ENCODE measurements at places on chromosomes 16 and 17.

- no peak for DNase-seq
These were observed 59.5 kb downstream of the SLFN11 start for GRCh38 chr17:35313875-35314409.

- no peak for DNase-seq
These were observed 10.1 kb downstream of the ULK2 start for GRCh38 chr17:19857640-19858039.

GRCh38 chr16:47037746-47038458, 64.4 kb upstream of the DNAJA2 start:
- peak; percentile 83 for DNase-seq

GRCh38 chr16:50718061-50718760, 23.7 kb upstream of the CYLD start:
- DNase-seq: no peak

DNA sequence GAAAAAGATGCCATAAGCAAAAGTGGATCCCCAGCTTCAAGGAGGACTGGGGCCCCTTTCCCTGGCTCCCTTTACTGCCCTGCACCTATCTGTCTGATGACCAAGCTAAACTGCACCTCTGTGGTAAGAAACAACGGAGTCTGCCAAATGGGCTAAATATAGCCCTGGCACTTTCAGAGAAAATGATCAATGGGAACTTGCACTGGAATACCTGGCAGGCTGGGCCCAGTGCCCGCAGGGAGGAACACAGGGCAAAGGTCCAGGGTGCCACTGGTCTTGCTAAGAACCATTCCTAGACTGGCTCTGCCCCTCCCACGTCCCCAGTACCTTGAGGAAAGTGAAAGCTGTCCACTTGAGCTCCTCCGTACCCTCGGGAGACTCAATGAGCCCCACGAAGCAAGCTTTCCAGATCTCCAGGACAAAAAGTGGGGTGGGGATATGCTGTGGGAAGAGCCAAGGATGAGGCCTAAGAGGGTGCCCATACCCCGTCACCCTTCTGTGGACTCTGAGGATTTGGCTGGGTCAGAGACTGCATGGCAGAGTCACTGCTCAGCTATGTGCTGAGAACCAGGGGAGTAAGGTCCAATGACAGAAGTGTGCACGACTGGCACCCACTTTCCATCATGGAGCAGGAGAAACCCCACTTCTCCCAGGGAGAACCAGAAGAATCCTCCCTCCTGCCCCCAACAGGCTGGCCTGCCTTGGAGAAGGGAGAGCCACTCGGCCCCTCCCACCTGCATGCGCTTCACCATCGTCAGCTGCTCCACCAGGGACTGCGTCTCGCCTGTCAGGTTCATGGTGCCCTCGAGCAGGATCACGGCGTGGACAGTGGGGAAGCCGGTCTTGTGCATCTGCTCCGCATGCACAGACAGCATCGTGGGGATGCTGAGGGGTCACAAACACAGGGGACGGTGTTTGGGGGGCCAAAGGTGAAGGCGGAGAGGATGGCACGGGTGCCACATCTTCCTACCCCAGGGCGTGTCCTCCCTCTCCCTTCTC, 17.4 kb downstream of the CSF3 start:
- no peak for DNase-seq

- DNase-seq: no peak
These were observed 47.8 kb upstream of the IRF8 start for GRCh38 chr16:85851034-85851785.

GRCh38 chr16:59973966-59974365, 1239.8 kb upstream of the GOT2 start:
- no peak for DNase-seq

DNA sequence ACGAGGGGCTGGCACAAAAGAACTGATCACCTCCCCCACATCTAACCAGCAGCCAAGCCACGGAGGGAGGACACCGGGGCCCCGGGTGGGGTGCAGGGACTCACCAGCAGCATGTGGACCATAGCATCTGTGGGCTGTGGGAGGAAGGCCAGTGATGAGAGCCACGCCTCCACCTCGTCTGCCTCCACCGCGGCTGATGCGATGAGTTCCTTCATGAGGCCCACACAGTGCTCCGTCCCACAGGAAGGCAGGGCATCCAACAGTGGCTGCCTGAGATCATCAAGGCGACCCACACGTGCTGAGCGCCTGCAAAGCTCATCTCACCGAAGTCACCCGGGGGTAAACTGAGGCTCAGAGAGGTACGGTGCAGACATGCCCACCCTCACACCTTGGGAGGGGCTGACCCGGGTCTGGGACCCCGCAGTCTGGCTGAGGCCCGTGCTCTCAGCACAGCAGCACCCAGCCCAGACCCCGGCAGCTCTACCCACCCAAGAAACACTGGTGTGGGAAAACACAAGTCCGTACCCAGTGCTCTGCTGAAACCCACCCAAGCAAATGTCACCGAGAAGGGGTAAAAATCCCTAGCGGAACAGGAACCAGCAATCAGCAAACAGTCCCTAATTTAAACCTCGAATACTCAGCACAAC, 85.9 kb downstream of the LITAF start:
- no peak for DNase-seq

DNA sequence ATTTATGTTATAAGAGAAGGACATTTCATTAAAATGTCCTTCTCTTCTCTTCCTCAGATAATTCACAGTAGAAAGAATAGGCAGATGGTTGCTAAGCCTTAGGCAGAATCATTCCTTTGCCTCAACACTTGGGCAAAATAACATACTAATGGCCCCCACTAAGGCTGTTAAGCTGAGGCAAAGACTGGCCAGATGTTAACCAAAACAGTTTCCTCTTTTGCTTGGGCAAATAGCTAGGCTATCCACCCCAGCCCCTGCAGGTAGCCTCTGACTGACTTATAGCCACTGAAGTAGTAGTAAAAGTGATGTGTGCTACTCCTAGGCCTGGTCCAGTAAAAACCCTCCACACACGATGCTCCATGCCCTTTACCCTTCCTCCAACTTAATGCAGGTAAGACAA, 55.2 kb downstream of the SPAG9 start:
- DNase-seq: no peak
